Right atrium auricular region (tissue), 2 donors: ENCODE measurements at places on chromosomes 7 and 10.
A peak's percentile ranks its signal among the peaks of the same experiment; 100 is the strongest.

DNA sequence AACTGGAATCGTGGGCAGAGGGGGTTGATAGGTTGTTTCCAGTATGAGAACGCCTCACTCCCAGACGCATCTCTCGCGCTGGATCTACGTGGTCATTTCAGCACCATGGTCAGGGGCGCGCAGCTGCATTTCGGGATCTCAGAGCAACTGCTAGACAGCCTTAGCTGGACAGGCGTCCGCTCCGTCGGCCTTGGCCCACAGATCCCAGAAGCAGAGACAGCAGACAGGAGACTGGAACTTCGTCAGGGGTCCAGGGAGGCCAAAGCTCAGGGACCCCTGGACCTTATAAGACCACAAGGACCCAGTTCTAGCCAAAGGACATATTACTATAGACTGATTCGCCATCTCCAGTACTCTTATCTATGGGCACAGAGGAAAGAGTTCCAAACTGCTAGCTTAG lies 5.3 kb downstream of the NEUROG3 start:
- DNase-seq: no peak

DNA sequence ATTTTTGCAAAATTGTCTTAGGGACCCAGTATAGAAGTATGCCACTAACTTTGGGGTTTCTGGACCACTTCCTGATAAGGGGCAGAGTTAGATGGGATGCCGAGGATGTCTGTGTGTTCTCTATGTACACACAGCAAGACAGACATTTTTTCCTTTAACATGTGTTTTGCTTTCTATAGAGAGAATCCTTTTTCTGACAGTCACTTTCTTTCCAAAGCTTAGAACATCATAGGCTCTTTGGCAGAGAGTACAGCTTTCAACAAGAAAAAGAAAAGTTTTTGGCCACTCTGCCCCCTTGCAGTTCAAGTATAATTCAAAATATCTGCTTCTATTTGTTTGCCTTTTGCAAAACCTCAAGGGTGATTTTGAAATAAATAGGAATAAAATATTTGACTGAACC lies 44.1 kb downstream of the PAPSS2 start:
- DNase-seq: no peak

- no peak for DNase-seq
Measured at GRCh38 chr10:30705101-30705624, 75.6 kb upstream of the LYZL2 start.

- no peak for DNase-seq
Measured at GRCh38 chr7:107999779-108000560, 3.0 kb downstream of the LAMB1 start.

- DNase-seq: peak; percentile 54
Measured at GRCh38 chr10:43939939-43940820, 291.5 kb upstream of the ZNF32 start.

DNA sequence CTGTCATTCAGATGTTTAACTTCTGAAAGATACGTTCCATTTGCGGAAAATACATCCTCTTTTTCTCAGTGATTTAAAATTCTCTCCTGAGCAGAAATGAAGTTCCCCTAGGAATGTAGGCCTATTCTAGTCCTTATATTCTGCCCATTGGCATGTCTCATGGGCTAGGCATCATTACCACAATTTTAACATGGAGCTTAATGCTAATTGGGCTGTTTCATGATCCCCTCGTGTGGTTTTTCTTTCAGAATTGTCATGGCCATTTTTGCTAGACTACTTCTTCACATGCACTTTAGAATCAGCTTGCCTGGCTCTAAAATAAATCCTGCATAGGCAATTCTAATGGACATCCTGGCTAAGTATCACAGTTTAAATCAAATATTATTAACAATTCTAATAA lies 1.0 kb downstream of the TMEM176B start:
- DNase-seq: no peak

DNA sequence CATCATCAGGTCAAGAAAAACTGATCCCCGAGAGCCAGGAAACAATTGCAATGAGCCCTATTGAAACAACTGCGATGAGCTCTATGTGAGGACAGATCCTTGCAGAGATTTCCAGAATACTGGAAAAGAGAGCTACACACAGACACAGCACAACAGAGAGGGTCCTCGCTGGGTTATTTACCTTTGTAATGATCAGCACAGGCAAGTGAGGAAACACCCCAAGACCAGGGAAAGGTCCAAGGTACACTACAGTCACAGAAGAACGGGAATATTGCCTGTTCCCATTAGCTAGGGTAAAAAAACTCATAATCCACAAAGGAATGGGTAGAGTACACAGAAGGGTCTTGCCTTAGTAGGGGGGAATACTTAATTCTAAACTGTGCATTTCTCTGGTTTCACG lies 152.7 kb downstream of the ZNF438 start:
- no peak for DNase-seq

DNA sequence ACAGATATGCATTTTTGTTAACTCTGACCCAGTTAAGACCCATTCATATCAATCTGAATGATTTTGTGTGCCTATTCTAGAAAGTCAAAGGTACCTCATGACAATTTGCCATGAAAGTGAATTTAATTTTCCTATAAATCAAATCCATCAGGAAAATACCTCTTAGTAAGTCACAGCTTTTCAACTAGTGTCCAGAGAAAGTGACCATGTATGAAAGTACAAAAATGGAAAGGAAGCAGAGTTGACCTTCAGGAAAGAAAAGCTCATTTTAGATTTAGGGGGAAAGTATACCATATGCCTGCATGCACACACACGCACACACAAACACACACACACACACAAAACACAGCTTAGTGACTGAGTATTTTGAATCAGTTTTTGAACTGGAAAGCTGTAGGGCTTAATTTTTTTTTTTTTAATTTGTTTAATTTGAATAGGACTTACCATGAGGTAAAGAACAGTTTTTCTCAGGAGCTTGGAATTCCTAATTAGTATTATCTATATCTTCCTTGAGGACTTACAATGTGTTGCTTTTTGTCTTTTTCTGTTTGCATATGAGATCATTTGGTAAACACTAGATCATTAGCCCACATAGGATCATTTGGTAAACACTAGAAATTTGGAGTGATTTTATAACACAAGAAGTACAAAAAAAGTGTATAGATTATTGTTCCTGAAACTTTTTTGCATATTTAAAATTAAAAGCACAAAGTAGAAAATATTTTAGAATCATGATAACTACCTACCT lies 61.6 kb downstream of the ZNF277 start:
- DNase-seq: no peak
